PC-3 (cell line): ENCODE measurements at places on chromosomes 11 and 22.

GRCh38 chr11:121293288-121293594 is 670 bp downstream of the SC5D start:
- DNase-seq = peak; percentile 24

- no peak for DNase-seq
Observed at GRCh38 chr11:13298765-13299164, 21.2 kb downstream of the BMAL1 start.

- DNase-seq = no peak
Observed at GRCh38 chr22:49021926-49022815, 805.5 kb downstream of the BRD1 start.

- no peak for DNase-seq
Observed at GRCh38 chr22:19038164-19038546, 84.1 kb downstream of the DGCR2 start.

GRCh38 chr11:118933486-118933885 is 7.8 kb upstream of the BCL9L start:
- DNase-seq = peak; percentile 86

- DNase-seq = peak; percentile 60
Observed at GRCh38 chr11:59857439-59858434, 8.6 kb downstream of the TCN1 start.

GRCh38 chr11:32333320-32333991 is 101.9 kb downstream of the WT1 start:
- DNase-seq = peak; percentile 23
